MCF 10A (cell line): ENCODE measurements at places on chromosomes 5 and 9. TPM values are rescaled to one million over a fixed set of nuclear protein-coding genes. Genes with fewer than 3 reads are reported as not detected.

DNA sequence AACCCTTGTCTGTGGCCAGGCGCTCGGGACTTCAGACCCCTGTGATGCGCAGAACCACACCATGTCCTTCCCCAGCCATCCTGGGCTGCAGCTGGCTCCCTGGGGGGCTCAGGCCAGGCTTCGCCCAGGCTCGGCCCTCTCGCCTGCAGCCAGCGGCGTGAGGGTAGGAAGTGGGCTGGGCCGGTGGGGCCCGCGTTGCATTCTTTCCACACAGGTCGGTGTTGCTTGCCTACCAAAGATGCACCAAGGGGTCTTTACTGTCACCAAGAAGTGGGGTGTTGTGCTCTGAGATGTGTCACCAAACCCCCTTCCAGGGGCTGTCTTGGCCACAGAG, 48.3 kb upstream of the RNF130 start:
- no peak for DNase-seq

The GNA14 gene
- not detected in 2 replicates for total RNA-seq

GRCh38 chr5:59517926-59518585, 375.5 kb downstream of the PDE4D start:
- DNase-seq = peak; percentile 48

The ANKDD1B gene
- total RNA-seq = 0.68 and 1.2 TPM in 2 replicates

- DNase-seq = no peak
These were observed 12.3 kb upstream of the CORO2A start for GRCh38 chr9:98204692-98205091.

GRCh38 chr5:121156565-121156964, 692.5 kb downstream of the PRR16 start:
- DNase-seq = no peak

GRCh38 chr5:74452856-74453255, 187.7 kb downstream of the ENC1 start:
- DNase-seq = no peak

The SPATA31E1 gene
- total RNA-seq = not detected in 2 replicates

The SNCB gene
- not detected in 2 replicates for total RNA-seq

DNA sequence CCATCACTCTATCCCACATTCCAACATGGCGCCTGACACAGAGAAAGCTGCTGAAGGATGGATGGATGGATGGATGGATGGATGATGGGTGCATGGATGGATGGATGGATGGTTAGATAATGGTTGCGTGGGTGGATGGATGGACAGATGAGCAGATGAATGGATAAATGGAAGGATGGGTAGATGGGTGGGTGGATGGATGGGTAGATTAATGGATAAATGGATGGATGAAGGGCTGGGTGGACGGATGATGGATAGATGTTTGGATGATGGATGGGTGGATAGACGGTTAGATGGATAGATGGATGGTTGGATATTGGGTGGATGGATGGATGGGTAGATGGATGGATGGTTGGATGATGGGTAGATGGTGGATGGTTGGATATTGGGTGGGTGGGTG, 4.5 kb downstream of the LCN12 start:
- DNase-seq = no peak

The IRF1 gene
- 18.7 and 23.0 TPM in 2 replicates for total RNA-seq
